Prostate gland (tissue), 2 donors: ENCODE measurements at places on chromosomes 1 and 21.

GRCh38 chr1:203306089-203306964 lies 1.0 kb downstream of the BTG2 start:
- peak; percentile 98 for DNase-seq

DNA sequence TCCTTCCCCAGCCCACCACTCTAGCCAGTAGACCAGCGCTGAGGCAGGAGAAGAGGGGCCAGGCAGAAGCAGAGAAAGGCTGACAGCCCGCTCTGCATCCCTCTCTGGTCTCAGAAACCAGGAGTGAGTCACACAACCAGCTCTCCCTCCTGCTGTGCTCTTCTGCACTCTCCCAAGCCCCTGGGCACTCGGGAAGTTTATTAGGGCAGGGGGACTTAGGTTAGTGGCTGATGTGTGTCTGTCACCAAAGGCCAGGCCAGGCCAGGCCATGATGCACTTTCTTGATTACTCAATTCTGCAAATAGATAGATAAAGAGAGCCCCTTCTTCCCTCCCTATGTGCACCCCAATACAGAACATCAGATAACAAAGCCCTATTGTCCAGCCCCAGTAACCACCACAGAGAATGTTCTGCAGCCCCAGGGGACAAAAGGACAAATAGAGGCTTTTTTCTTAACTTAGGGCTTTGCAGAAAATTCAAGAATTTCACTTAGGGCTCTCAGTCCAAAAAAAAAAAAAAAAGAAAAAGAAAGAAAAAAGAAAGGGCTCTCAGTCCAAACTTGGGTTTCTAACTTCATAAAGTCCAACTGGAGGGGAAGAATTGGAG lies 52.9 kb upstream of the CNTN2 start:
- no peak for DNase-seq

- DNase-seq, result no peak
These were observed 81.0 kb upstream of the PLD5 start for GRCh38 chr1:242605521-242605920.

GRCh38 chr1:170791941-170792340 lies 128.0 kb downstream of the PRRX1 start:
- no peak for DNase-seq

DNA sequence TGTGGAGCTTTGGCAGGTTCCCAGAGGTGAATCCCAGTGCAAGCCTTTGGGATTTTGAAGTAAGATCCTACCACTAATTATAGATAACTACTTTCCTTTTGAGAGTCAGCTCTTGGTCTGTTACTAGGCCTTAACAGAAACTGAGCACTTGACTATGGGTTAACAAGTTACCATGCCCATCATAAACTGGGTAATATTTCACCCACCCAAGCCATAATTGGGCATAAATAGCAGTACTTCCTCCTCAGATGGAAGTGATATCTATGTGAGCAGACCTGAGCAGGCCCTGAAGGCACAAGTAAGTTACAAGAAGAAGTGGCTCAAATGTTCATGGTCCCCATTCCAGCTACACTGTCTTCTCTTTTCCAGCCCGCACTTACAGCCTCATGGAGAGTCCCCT lies 475.9 kb downstream of the LRRIQ3 start:
- no peak for DNase-seq

- DNase-seq, result no peak
These were observed 846.2 kb downstream of the ADGRL2 start for GRCh38 chr1:82646888-82647287.

DNA sequence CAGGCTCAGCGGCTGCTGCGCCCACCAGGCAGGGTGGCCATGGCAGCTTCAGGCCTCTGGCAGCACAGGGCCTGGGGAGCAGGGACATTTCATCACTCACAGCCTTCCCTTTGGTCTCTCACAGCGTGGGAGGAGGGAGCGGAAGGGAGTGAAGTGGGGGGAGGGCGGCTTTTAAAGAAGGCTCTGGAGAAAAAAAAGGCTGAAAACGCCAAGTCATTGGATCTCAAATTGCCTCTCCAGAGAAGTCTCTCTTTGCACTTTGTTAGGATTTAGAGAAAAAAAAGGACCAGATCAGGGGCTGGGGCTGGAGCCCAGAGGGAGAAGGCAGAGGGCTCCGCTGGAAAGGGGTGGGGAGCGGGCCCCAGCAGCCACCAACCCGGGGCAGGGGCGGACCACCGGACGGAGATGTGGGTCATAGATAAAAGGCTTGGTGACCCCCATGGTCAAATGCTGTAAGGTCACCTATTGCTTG lies 209.9 kb downstream of the GRIK3 start:
- DNase-seq, result no peak

DNA sequence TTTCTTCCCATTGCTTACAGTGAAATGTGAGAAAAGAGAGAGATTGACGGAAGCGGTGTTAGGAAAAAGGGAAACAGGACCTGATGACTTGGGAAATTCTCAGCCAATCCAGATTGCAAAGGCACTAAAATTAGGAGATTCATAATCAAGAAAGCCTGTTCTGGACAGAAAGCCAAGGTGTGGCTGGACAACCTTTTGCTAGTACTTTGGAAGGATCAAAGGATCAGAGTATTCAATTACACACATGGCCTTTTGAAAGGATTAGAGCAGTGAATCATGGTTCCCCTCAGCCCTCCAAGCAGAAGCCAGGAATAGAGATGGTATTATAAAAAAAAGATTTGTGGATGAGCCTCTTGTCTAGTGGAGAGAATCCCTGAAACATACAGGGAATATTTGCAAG lies 669.8 kb upstream of the ADAMTS5 start:
- no peak for DNase-seq

GRCh38 chr1:172770071-172770470 lies 111.2 kb downstream of the FASLG start:
- DNase-seq, result no peak

GRCh38 chr1:116950517-116951199 lies 40.9 kb downstream of the PTGFRN start:
- DNase-seq, result no peak

GRCh38 chr1:19942088-19942487 lies 18.7 kb upstream of the PLA2G2E start:
- no peak for DNase-seq
